Activated CD4-positive, alpha-beta T cell treated with anti-CD3 and anti-CD28 coated beads, Interleukin-2, Interleukin-4, amounts not matched to agents 100 ng/mL and 50 ng/mL, durations not matched to agents 16 hours and 8 hours (primary cell): ENCODE measurements at places on chromosomes 16 and 17.

DNA sequence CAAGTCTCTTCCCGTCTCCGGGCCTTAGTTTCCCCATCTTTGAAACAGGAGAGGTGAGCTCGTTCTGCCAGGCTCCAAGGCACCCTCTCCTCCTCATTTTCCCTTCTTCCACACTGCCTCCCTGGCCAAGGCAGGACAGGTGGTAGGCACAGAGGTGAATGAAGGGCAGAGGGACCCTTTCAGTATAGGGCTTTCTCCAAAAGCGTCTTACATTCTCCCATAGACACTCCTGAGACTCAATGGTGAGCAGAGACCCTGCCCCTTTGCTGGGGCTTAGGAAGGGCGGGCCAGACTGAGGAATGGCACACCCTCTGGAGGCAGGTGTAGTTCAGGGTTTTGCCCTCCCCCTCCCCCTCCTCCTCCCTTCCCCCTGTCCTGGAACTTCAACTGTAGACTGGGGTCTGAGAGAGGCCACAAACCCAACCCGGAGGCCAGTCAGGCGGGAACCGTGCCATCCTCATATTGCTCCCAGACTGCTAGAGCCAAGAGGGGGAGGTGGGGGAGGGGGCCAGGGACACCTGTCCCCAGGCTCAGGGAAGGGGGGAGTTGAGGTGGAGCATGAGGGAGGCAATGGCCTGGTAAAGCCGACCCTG is 1.9 kb downstream of the PLEKHH3 start:
- no peak for DNase-seq

GRCh38 chr16:49454426-49455180 is 81.0 kb downstream of the C16orf78 start:
- DNase-seq = no peak

DNA sequence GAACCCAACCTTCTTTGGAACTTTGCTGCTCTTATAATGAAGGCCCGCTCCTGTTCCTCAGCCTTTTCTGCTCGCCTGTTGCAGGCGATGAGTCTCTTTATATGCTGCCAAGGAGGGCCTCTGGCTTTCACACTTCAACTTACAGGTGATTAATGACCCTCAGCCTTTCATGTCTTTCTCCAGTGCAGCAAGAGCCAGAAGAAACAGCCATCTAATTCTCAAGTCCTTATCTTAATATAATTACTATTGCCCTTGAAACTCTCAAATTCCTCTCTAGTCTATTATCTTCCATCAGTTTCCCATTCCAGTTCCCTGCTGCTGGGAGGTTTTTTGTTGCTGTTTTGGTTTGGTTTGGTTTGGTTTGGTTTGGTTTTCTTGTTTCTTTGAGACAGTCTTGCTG is 121.8 kb upstream of the MED13 start:
- DNase-seq = no peak

DNA sequence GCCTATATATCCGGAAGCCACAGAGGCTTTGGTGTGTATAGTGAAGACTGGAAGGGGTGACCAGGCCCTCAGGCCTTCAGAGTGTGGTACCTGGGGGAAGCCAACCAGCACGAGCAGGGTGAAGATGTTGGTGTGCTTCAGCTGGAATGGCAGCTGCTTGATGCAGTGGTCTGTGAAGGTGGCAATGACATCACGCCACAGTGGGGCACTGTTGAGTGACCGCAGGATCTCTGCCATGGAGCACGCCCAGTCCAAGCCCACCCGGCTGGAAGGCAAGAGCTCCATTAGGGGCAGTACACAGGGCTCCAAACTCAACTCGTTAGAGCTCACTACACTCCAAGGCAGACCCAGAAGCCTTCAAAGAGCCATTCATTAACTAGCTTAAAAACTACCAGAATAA is 68.5 kb upstream of the ATP2A3 start:
- no peak for DNase-seq

DNA sequence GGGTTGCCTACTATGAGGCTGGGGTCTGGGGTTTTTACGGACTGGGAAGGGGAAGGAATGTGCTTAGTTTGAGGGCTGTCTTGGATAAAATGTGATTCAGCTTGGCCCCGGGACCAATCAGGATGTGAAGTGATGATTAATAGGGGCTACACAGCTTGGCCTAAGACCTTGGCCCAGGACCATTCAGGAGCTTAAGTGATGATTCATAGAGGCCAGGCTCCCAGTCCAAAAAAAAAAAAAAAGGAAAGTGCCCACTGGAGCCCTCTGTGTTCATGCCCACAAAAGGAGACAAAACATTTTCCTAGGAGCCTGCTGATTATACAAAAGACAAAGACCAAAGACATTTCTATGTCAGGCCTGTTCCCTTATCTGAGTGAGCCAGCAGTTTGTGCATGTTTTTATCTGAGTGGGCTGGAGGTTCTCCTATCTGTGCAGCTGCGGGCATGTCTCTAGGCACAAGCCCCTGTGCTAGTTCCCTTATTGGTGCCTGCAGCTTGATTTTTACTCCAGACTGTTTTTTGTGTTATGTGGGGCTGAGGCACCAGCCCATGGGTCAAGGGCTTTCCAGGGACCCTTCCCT is 898.2 kb upstream of the GOT2 start:
- no peak for DNase-seq

DNA sequence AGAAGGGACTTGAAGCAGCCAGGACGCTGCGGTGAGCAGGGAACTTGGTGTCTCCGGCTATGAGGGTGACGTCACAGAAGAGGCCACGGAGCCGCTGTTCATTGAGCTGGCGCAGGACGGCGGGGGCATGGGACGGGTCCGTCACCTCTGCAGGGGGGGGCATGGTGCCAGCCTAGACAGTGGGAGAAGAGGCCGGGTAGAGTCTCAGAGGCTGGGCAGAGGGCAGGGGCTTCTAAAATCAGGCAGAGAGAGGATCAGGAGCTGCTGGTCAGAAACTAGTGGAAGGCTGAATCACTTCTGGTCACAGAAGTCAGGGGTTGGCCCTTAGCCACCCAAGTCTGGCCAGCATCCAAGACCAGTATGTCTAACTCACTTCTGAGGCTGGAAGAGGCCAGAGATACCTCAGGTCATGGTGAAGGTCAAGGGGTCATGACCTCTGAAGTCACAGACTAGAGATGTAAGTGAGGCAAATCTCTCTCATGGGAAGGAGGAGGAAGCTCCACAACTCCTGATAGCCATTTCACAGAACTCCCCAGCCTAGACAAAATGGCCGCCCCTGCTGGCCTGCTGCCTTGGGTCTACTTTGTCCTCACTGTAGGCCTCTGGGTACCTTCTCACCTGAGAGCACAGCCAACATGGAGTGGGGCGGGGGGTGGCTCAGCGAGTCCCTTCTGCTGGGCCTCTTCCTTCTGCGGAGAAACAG is 12.6 kb downstream of the ZBTB4 start:
- DNase-seq = no peak

- DNase-seq = no peak
These were observed 494 bp downstream of the PRSS41 start for GRCh38 chr16:2798723-2799204.

- peak; percentile 81 for DNase-seq
These were observed 8.2 kb downstream of the SYNGR2 start for GRCh38 chr17:78176548-78177025.

- DNase-seq = no peak
These were observed 67.3 kb downstream of the PHKB start for GRCh38 chr16:47528431-47528830.
